ENCODE measurements at places on chromosomes 5 and 9. TPM values are rescaled to one million over a fixed set of nuclear protein-coding genes. Genes with fewer than 3 reads are reported as not detected.

Gene SLC6A3
- polyA plus RNA-seq, result 0.91 TPM

Gene NEURL1B
- 5.4 TPM for polyA plus RNA-seq

Gene IL5
- not detected for polyA plus RNA-seq

Gene FOXD4L6
- not detected for polyA plus RNA-seq

Gene RETREG1
- 0.62 TPM for polyA plus RNA-seq

Gene SCGB3A2
- 47.1 TPM for polyA plus RNA-seq

Gene CYLC2
- polyA plus RNA-seq, result not detected
